CD4-positive, alpha-beta T cell treated with Interleukin-15 for 1 hour (primary cell): ENCODE measurements at places on chromosomes 1 and 21.

- DNase-seq: no peak
Observed at GRCh38 chr1:14320518-14320917, 278.0 kb upstream of the KAZN start.

DNA sequence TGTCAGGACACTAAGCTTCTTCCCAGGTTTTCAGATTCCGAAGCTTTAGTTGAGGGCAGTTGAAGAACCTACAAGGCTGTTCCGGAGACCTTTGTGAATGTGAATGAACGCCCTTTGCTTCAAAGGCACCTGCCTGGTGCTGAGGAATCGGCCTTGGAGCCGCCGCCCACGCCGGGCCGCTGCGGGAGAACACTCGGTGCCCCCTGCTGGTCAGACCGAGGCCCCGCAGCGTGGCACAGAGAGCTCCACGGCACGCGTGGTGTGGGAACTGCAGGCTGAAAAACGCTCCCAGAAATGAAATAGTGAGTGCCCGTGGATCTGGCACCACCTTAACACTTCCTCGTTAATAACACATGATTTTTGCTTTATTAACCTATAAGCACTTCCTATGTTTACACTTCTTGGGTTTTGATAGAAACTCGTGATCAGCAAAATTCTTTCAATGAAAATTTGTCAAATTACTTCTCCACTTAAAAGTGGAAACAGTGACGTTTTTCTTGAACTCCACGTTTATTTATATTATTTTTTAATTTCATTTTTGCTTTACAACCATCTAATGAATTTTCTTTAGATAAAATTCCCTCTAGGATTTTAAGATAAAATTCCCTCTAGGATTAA, 460.6 kb downstream of the DSCAM start:
- no peak for DNase-seq

DNA sequence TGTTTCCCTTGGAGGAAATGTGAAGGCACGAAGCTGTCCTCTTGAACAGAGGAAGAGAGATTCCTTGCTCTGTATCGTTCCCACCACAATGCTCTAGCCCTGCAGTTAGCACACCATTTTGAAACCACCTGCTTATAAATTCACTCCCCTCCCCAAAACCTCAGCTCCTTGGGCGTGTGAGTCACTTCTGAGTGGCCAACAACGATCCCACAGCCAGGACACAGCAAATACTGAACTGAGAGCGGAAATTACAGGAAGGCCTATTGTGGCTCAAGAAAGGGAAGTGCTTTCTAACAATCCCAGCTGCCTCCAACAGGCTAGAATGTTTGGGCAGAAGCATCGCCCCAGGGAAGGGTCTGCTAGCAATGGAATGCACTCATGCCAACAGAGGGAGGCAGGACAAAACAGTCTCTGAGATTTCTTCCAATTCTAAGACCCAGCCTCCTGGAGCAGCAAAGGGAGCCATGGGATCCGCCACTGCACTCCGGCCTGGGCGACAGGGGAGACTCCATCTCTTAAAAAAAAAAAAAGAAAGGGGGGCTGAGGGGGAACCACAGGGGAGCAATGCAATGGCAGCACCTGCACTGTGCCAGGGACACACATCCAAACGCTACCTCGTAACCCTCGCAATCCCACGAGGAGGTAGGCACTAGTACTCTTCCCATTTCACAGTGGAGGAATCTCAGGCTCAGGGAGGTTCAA, 1.9 kb downstream of the TMEM53 start:
- peak; percentile 65 for DNase-seq

- no peak for DNase-seq
Observed at GRCh38 chr1:116868385-116868784, 41.3 kb upstream of the PTGFRN start.

DNA sequence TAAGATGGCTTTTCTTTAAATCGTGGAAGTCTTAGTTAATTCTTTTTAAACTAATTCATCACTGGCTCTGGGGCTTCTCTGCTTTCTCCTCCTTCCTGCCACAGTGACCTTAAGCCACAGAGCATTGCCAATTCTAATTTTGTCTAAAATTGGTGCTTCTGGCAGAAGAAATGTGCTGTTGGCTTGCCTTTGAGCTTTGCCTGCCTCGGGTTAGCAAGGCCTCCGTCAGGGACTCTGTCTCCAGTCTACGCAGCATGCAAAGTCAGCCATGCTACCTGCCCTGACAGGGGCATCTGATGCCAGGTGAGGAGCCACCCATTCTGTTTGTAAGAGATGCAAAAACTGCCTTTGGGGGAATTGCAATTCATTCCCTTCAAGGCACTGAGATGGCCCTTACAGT, 25.2 kb downstream of the CLDN14 start:
- no peak for DNase-seq

- no peak for DNase-seq
Observed at GRCh38 chr1:175810305-175810704, 66.9 kb upstream of the TNR start.

GRCh38 chr21:35616090-35616489, 444.2 kb downstream of the SETD4 start:
- DNase-seq: no peak

- DNase-seq: no peak
Observed at GRCh38 chr1:21763236-21763635, 19.7 kb downstream of the USP48 start.

DNA sequence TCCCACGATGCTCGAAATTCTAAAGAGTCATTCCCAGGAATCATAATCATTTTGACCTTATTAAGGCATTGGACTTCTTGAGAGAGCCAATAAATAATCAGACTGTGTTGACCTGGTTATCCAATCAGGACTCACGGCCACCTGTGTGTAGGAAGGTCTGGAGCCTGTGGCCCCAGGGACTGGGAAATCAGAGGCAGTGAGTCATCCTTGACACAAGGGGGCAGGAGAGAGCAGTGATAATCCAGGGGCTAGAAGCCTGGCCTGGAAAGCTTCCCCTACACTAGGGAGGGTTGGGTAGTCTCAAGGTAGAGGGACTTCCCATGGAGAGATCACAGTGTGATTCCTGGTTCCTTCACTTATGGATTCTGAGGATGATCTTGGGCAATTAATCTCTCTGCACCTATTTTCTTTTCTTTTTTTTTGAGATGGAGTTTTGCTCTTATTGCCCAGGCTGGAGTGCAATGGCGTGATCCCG, 4.7 kb downstream of the MR1 start:
- DNase-seq: peak; percentile 59

- DNase-seq: no peak
Observed at GRCh38 chr1:205052690-205053089, 9.7 kb downstream of the CNTN2 start.

GRCh38 chr1:110339407-110340206, 430 bp downstream of the RBM15 start:
- peak; percentile 44 for DNase-seq

GRCh38 chr1:100816049-100816448, 78.6 kb downstream of the EXTL2 start:
- DNase-seq: no peak

- no peak for DNase-seq
Observed at GRCh38 chr1:41357451-41358101, 3.7 kb upstream of the FOXO6 start.

DNA sequence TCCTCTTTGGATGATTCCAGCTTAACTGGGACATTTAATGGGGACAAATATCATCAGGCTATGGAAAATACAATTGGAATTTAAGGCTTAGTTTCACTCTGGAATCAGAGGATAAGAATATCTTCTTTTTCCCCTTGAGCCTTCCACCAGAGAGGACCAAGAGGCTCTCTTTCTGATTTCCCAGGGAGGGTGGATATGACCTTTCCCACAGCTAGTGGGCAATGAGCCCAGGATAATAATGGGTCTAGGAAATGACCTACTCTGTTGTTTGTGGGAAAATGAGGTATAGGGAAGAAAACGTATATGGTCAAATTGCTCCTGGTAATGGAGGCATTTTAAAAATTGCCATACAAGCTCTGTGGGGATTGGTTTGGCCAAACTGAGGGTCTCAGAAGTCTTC, 1.9 kb downstream of the OR6Y1 start:
- no peak for DNase-seq

DNA sequence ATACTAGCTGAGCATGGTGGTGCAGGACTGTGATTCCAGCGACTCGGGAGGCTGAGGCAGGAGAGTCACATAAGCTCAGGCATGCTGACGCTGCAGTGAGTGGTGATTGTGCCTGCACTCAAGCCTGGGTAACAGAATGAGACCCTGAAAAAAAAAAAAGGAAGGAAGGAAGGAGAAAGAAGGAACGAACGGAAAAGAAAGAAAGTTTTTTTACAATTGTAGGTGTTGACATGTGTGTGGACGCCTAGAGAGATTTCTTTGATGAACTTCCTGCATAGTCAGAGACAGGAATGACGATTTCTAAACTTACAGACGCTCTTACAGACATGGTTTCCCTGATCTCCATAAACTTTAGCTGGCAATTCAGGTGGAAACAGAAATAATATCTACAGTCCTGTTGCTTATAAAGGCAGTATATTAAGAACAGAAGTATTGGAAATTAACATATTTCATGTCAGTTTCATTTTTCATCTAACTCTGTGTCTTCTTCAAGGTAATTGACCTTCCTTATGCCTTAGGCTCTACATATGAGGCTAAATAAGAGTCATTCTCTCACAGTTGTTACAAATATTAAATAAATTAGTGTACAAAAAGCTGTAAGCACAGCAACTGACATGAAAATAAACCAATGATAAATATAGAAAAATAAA, 4.1 kb downstream of the SAMSN1 start:
- DNase-seq: peak; percentile 24

GRCh38 chr1:7107109-7107830, 322.0 kb downstream of the CAMTA1 start:
- no peak for DNase-seq

GRCh38 chr1:44012941-44013609, 18.2 kb downstream of the SLC6A9 start:
- no peak for DNase-seq

DNA sequence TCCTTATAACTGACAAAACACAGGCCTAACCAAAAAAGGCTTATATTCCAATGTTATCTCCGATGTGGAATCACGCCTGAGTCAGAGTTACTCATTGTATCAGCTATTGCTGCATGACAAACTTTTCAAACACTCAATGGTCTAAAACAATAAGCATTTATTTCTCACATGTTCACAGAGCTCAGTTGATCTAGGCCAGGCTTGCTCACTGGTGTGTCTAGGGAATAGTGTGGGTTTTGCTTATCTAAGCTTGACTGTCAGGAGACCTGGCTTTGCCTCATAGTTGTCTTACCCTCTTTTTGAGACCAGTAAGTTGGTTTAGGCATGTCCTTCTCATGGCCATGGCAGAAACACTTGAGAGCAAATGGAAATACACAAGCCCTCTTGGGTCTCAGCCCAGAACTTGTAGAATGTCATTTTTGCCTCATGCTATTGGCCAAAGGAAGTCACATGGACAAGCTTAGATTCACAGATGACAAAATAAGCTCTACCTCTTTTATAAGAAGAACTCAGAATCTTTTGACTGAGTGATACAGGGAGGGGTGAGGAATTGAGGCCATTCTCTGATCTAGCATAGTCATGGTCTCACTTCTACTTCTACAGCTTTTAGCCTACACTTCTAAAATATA, 130.8 kb downstream of the HMCN1 start:
- DNase-seq: no peak

GRCh38 chr1:155128755-155129473, 1.2 kb downstream of the EFNA1 start:
- DNase-seq: no peak

DNA sequence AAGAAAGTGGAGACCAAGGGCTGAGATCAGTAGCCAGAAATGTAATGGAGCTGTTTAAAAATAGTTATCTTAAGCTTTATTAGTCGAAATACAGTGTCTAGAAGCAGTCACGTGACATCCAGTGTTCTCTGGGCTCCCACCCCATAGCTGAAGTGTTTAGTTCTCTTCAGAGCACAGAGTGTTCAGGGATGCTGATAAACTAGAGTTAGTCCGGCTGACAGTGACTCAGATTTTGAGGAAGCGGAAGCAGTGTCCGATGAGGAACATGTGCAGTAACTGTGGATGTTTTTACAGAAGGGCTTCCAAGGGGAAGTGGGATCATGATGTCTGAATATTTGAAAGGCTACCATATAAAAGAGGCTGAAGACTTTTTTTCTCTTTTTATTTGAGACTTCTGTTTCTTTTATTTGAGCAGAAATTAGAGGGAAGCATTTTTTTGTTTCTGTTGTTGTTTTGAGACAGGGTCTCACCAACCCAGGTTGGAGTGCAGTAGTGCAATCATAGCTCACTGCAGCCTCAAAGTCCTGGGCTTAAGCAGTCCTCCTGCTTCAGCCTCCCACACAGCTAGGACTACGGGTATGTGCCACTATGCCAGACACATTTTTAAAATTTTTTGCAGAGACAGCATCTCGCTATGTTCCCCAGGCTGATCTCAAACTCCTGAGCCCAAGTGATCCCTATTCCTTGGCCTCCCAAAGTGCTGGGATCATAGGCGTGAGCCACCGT, 124.2 kb downstream of the GALNT2 start:
- DNase-seq: peak; percentile 66

- no peak for DNase-seq
Observed at GRCh38 chr1:38221006-38221649, 174.5 kb upstream of the POU3F1 start.

- DNase-seq: no peak
Observed at GRCh38 chr1:232059726-232060374, 433.3 kb downstream of the DISC1 start.

- no peak for DNase-seq
Observed at GRCh38 chr1:168691541-168691940, 37.5 kb downstream of the DPT start.

DNA sequence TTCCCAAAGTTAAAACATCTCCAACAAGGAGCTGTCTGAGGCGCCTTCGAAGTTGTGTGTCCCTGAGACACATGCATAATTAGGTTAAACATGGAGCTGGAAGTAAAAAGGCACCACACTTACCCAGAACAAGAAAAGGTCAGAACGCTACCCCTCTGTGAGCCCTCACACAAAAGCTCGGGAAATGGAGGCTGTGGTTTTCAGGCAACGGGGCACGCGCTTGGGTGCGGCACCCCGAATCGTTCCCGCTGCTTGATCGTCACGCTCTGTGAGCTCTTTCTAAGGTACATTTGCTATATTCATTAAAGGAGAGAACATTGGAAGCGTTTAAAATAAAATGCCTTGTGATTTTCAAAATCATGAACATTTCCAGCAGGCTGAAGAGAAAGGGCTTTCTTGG, 12.5 kb downstream of the CAPN8 start:
- no peak for DNase-seq

GRCh38 chr1:195153107-195153506, 1455.1 kb downstream of the KCNT2 start:
- DNase-seq: no peak

GRCh38 chr1:230938924-230939368, 39.7 kb downstream of the TTC13 start:
- no peak for DNase-seq

DNA sequence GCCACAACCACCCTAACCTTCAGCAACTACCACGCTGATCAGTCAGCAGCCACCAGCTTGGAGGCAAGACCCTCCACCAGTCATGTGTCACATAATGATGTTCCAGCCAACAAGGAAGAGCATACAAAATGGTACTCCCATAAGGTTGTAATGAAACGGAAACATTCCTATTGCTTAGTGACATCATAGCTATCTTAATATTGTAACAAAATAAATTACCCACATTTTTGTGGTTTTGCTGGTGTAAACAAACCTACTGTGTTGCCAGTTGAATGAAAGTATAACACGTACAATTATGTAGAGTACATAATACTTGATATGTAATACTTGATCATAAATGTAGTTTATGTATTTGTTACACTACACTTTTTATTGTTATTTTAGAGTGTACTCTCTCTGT, 1363.2 kb upstream of the ADGRL4 start:
- no peak for DNase-seq

- no peak for DNase-seq
Observed at GRCh38 chr1:212754680-212755079, 36.9 kb downstream of the NSL1 start.
